ENCODE measurements at places on chromosomes 3 and 15.

DNA sequence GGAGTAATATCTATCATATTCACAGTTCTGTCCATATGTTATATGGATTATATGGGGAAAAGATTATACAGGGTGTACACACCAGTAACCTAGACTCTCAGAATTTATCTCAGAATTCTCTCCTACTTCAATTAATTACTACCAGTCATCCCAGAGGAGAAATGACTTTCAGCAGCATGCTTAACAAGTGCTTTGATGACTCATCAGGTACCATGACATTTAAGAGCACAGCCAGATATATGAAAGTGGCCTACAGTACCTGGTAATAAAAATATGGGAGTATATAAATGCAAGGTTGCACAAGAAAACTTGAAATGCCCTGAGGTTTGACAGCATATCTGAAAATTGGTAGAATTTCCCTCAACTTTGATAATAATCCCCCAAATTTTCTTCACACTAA is 1273.0 kb downstream of the OTOL1 start:
- no peak for DNase-seq

GRCh38 chr3:35867791-35868190 is 228.5 kb downstream of the ARPP21 start:
- no peak for DNase-seq

GRCh38 chr15:70556779-70557178 is 206.6 kb downstream of the UACA start:
- no peak for DNase-seq

GRCh38 chr3:187352581-187353575 is 15.3 kb upstream of the RTP4 start:
- DNase-seq = no peak

- DNase-seq = no peak
These were observed 106.8 kb downstream of the HHLA2 start for GRCh38 chr3:108403198-108403597.

DNA sequence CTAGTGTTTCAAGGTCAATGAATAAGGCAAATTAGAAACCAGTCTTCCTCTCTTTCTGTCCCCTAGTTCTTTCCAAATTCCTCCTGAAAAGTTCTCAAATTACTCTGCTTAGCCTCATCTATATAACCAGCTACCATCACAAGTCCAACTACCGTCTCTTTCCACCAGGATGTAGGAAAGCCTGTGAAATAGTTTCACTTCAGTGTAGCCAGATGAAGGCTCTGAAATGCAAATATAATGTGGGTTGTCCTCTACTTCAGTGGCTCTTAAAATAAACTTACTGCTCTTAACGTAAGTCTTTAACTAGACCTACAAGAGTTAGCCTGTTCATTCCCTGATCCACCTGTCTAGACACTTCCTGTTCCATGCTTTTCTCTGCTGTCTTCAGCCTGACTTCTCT is 827.7 kb downstream of the ROBO1 start:
- no peak for DNase-seq

- no peak for DNase-seq
These were observed 667.1 kb downstream of the NAALADL2 start for GRCh38 chr3:175526191-175526590.

DNA sequence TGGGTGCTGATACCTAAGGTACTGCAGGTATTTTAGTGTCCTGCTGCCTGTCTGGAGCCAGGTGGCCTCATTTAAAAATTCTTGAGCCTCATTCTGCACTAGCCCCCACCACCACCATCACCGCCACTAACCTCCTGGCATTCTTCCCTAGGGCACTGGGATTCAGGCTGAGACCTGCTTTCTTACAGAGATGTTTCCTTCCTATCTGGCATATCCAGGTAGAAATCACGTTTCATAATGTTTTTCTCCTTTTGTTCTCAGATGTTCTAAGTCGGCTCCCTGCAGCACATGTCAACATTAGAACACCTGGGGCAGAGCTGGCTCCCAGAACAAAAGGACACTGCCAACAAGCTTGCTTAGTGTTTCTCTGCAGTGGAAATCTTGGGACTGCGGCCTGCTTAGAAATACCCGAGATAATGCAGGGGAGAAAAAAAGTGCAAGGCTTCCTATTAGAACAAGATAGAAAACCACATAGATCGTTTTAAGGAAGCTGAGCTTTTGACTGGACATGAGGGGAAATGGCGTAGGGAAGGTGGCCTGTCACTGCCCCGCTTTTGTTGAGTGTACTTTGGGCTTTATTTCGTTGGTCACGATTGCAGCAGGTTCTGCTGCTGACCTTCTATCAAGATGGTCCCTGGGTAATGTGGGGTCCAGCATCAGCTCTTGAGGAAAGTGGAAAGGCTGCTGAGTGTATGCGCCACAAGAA is 59.6 kb upstream of the PPARG start:
- DNase-seq = no peak

DNA sequence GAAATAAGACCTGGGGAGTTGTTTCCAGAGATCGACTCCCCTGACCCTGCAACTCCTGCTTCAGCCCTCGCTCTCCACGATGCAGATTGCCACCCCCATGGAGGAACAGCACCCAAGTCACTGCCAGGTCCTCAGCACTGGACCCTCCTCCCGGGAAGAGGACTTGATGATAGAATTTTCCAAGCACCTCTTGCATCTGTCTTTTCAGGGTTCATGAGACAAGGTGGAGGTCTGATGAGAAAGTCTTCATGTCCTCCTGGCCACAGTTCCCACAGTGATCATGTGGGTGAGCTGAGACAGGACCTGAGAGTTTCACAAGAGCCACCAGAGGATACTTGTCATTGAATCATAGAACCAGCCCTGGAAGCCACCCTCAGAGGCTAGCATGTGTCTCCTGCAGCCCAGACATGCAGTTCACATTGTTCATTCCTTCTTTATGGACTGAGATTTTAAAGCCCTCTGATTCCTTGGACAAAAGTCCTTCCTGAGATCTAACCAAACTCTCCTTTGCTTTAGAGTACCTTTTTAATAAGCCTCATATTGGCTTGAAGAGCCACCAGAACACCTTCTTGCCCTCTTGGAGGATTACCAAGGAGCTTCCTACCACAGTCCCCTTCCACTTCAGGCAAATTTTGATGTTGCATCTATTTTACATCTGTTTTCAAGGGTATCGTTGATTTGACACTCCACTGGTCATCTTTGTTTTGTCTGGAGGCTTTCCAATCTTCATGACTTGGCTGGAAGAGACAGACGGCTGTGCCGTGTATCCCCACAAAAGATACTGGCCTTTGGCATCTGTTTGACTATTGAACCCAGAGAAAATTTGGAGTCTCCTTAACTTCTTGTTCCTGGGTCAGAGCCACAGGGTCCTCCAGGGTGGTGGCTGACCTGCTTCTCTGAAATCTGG is 224.8 kb upstream of the BHLHE40 start:
- DNase-seq = no peak

DNA sequence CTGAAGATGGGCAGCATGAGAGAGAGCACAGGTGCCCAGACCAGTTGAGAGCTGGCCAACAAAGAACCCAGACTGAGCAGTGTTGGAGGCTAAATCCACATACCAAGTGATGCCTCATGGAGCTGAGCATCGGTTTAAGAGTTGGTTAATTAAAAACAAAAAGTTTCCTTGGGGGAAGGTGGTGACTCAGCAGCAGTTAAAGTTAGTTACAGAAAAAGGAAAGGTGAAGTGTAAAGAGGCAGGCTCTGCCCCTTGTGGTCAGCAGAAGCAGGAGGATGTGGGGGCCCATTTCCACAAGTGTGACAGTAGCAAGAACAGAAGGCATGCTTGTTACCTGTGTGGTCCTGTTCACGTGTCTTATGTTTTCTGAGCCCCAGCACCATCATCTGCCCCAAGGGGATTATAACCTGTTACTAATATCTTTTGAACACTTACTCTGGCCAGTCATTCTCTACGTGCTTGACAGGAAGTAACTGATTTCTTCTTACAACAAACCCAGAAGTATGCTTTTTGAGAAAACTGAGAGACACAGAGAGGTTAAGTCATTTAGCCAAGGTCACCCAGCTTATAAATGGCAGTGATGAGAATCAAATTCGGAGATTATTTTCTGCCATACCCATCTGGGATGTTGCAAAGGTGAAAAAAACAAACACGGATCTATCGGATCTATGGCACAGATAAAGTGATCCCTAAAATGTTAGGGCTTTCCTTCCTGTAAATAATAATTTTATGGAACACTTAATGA is 91.0 kb downstream of the EPHB1 start:
- DNase-seq = no peak

DNA sequence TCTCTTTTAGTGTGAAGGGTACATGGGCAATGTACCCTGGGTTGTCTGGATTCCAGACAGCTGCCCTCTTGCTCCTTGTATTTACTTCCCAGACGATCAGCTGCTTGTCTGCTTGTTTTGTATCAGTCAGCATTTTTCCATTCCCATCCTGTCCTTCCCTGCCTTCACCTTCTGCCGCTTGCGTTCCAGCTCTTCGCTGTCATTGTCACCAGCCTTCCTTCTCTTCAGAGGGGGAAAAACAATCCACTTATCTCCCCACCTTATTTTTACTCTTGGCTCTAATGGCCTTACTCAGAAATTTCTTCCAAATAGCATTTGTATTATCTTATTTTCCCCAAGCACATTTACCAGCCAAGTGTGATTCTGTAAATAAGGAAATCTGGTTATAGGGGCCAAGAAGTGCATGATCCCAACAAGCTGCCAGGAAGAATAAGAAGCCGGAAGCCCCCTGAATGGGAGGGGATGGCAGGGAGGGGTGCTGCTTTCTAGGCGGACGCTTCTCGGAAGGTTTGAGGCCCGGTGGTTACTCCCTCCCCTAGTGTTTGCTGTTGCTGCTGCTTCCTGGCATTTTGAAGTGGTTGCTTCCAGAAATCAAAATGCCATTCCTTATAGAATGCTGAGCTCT is 497.6 kb downstream of the NTRK3 start:
- DNase-seq = no peak

DNA sequence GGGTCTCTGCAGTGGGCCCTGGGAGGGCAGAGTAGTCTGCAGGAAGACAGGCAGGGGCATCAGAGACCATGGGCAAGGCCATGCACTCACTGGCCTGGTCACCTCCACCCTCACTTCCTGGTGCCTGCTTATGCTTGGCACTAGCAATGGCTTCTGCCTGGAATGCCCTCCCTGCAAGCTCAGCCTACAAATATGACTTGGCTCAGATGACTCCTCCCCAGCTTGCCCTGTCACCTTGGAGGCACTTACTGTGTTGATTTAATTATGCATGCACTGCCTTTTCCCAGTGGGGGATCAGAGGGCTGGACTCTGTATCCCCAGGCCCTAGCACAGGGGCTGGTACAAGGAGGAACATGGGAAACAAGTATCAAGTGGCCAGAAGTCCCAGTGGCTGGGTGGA is 7.8 kb downstream of the C3orf18 start:
- DNase-seq = no peak

GRCh38 chr3:73069187-73069586 is 7.7 kb downstream of the EBLN2 start:
- DNase-seq = no peak

DNA sequence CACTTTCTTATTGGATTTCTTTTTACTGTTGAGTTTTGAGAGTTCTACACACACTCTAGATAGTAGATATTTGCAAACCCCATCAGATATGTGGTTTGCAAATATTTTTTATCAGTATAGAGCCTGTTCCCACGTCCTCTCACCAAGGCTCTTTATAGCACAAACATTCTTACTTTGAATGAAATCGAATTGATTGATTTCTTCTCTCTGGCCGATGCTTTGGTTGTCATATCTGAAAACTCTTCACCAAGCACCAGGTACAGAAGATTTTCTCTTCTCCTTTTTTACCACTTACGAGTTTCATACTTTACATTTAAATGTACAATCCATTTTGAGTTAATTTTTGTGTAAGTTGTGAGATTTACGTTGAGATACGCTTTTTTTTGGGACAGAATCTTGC is 163.4 kb downstream of the PTPRG start:
- no peak for DNase-seq

Data from left lung (tissue), 14 donors.